ENCODE measurements at places on chromosomes 4 and X.

DNA sequence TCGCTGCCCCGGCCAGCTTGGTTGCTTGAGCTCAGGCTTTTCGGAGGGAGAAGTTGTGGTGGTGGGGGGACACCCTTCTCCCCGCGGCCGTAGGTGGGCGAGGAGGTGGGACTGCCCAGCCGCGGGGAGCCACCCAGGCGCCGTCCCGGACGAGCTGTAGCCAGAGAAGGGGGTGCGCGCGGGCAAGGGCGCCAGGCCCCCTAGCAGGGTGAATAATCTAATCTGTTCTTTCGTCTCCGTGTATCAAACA, 3.1 kb downstream of the MID1IP1 start:
- no peak for DNase-seq

GRCh38 chr4:155800685-155801343, 42.0 kb downstream of the GUCY1B1 start:
- no peak for DNase-seq

DNA sequence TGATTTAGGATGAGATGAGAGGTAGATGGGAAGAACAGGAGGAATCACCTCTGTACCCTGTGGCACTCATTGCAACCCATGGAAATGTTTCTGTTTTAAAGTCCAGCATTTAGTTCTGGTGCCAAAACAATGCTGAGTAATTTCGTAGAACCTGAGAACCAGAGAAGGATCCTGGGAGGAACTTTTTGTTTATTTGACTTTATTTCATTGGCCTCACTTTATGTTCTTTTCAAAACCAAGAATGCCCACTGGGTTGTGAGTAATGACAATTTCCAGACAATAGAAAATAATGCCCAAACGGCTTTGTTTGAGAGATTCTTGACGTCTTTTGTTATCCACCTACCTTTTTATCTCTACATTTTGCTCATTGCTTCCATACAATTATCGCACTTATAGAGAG, 111.3 kb downstream of the SHROOM3 start:
- DNase-seq = no peak

GRCh38 chr4:68570122-68570507, 6.0 kb downstream of the UGT2B17 start:
- DNase-seq = no peak

- DNase-seq = no peak
These were observed 33.9 kb downstream of the SHROOM4 start for GRCh38 chrX:50780144-50780543.

GRCh38 chr4:172887959-172888358, 280.7 kb upstream of the GALNT7 start:
- no peak for DNase-seq

DNA sequence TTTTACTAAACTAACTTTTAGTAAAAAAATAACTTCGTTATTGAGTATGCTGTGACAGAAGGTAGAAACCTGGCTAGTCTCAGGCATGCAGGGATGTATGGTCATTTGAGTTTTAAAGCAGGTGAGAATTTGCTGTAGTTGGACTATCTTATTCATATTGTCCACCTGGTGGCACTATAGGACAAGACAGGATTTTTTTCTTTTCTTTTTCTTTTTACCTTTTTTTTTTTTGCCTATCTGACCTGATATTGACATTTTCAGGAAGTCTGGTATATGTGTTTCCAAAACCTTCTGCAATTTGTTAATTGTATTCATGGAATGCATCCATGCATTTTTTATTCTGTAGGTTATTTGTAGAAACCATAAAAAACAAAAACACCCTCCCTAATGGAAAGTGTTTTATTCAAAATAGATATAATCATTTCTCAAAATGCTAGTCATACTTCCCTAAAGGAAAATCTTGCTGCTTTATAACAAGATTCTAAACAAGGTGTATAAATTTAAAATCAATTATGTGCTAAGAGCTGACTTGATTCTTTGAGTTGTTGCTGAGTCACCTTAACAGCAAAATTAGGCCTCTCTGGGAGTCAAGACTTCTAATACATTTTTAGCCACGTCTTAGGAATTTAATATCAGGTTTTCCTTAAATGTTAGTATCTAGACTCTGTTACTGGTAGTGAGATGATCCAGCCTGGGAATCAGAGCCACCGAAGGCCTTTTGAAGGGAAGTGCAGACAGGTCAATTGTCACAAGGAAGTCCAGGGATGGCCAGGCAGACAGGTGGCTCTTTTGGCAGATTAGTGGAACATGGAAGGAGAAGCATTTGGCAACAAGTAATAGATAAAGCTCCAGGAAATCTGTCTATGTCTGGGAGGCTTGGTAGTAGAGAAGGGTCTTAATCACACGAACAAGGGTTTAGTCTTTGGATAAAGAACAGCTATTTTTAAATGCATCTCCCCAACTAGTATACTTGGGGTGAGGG, 201.3 kb upstream of the GNPDA2 start:
- DNase-seq = no peak

DNA sequence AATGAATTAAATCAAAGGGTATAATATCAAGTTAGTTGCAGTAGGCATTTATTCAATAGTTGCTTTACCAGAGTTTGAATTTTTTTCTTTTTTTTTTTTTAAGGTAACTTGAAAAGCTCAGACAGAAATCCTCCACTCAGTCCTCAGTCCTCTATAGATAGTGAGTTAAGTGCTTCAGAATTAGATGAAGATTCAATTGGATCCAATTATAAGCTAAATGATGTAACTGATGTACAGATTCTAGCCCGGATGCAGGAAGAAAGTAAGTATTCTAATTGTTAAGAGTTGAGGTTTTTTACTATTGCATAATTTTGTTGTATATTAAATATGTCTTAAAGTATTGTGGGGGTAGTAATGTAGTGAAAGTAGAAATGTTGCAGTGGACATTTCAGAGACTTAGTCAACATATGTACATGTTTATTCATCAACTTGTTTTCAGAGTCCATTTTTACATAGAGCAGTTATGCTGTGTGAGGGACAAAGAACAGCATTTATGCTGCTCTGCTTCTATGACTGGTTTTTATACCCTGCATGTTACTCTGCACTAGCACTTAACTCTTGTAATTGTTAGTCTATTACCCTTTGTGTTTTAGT, 38.4 kb downstream of the SLAIN2 start:
- DNase-seq = no peak

- DNase-seq = no peak
These were observed 57.2 kb downstream of the UGT2B17 start for GRCh38 chr4:68518889-68519288.

GRCh38 chr4:56348576-56348975, 38.7 kb downstream of the AASDH start:
- DNase-seq = no peak

- DNase-seq = no peak
These were observed 45.1 kb downstream of the MAP7D2 start for GRCh38 chrX:20071511-20072079.

DNA sequence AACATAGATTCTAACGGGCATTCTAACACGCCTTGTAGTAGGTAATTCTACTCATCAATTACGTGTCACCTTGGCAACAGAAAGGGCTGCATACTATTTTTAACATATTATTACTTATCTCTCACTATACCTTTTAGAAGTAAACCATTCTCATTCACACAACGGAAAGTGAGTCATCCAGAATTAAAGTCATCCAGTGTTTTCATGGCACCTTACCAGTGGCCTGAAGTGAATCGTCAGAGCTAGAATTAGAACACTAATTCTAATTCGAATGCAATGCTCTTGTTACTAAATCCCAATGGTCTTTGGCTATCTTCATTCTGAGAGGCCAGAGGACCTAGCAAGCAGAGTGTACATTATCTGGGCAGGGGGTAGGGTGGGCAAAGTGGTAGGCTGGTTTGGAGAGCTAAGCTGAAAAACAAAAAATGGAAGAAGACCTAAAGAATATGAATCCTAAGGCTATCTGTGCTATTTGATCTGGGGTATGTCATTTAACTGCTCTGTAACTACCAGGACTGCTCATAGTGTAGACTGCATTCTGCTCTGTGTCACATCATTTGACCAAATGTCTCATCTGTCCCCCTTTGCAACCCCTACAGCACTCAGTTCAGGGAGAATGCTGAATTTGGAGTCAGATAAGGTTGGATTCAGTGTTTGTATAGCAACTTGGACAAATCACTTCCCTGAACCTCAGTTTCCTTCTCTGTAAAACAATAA, 96.5 kb downstream of the HDAC8 start:
- no peak for DNase-seq

GRCh38 chr4:183504930-183505610, at the start of gene ING2:
Gene ING2 (plus strand): TSS chr4:183505058. CDS start chr4:183505196, 138 bp downstream.
- DNase-seq = no peak

- DNase-seq = no peak
These were observed at the start of gene P2RY10 for GRCh38 chrX:78945186-78945912. Gene P2RY10 (plus strand): TSS chrX:78945391. CDS start chrX:78960521, 15,130 bp downstream.

GRCh38 chrX:110421500-110422455, 63.1 kb downstream of the RTL9 start:
- DNase-seq = no peak

GRCh38 chr4:8229331-8229975, 30.4 kb downstream of the SH3TC1 start:
- no peak for DNase-seq

- DNase-seq = no peak
These were observed 192.5 kb downstream of the ASMT start for GRCh38 chrX:1807301-1807731.

DNA sequence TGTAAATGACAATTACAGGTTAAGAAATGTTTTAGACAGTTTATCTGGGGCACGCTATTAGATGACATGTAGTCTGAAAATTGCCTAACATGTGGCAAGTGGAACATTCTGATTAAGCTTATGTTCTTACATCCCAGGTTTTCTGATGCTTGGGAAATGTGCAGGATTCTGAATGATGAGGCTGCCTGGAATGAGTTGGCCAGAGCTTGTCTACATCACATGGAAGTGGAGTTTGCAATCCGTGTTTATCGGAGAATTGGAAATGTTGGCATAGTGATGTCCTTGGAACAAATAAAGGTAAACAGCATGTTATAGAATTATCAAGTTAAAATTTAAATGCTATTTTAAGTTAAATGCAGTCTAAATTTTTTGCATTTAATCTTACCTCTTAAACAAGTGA, 49.3 kb downstream of the WDR19 start:
- DNase-seq = no peak

GRCh38 chrX:68372665-68373064, 60.6 kb downstream of the OPHN1 start:
- no peak for DNase-seq

DNA sequence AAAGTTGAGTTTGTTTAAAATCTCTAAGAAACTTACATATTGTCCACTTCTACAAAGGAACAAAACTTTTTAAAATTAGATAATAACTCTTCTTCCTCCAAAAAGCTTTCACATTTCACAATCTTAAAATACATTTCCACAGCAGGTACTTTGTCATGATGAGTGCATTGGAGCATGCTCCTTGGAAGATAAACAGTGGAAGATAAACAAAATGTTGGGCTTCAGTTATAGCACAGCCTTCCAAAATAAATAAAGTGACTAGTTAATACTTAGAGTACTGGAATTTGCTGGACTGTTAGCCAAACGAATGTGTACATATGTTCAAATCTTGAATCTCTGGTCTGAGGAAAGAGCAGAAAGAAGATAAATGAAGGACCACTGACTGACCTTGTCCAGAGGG, 54.9 kb upstream of the PDE5A start:
- DNase-seq = no peak

GRCh38 chrX:137432609-137433008, 133.3 kb upstream of the ZIC3 start:
- no peak for DNase-seq

- DNase-seq = no peak
These were observed 45.0 kb upstream of the CPLX1 start for GRCh38 chr4:870951-871350.

DNA sequence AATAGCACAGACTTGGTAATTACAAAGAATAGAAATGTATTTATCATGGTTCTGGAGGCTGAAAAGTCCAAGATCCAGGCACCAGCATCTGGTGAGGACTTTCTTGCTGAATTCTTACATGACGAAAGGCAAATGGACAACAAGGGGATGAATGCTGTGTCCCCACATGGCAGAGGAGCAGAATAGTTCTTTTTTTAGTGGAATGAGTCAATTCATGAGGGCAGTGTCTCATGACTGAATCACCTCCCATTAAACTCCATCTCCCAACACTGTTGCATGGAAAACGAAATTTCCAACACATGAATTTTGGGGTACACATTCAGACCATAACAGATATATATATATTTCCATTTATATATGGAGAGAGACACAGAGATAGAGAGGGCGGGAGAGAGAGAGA, 628.3 kb downstream of the TRIML1 start:
- no peak for DNase-seq

DNA sequence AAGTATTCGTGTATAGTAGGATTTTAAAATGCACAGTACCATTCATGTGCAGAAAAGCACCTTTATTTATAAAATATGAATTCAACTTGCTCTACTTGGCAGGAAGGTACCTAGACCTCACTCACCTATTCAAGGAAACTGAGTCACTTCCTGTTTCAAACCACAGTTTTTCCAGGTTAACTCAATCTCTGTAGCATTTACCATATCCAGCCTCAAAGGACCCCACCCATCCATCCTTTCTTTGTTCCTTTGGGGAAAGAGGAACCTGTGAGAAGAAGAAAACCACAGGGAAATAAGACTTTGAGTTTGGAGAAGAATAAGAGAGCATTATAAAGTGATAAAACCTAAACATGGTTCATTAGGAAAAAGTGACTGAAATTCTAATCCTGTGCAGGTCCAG, 250.7 kb downstream of the CBR4 start:
- no peak for DNase-seq

GRCh38 chr4:181150191-181150590, 1093.0 kb upstream of the TENM3 start:
- DNase-seq = no peak

GRCh38 chrX:21373637-21374162, 518 bp upstream of the CNKSR2 start:
- no peak for DNase-seq

- DNase-seq = no peak
These were observed 36.9 kb downstream of the FHDC1 start for GRCh38 chr4:152972821-152973628.

GRCh38 chr4:24141836-24142235, 252.0 kb upstream of the PPARGC1A start:
- DNase-seq = no peak
